ENCODE measurements at places on chromosomes 7 and 10. TPM values are rescaled to one million over a fixed set of nuclear protein-coding genes. Genes with fewer than 3 reads are reported as not detected.

The KLHL7 gene
- 14.5 TPM for total RNA-seq

The TMEM106B gene
- 18.6 TPM for total RNA-seq

The LDB3 gene
- total RNA-seq = 0.12 TPM

The TRIL gene
- total RNA-seq = not detected

The SORCS3 gene
- 0.05 TPM for total RNA-seq

The PIK3AP1 gene
- total RNA-seq = 97.1 TPM

The KCNH2 gene
- total RNA-seq = not detected

The IDI2 gene
- not detected for total RNA-seq

The SLC26A5 gene
- 0.30 TPM for total RNA-seq

The TMEM178B gene
- not detected for total RNA-seq

The IFIT1B gene
- total RNA-seq = not detected

The TNKS2 gene
- 47.9 TPM for total RNA-seq

The TMEM140 gene
- total RNA-seq = 81.7 TPM

The DRGX gene
- total RNA-seq = not detected

The LIPM gene
- total RNA-seq = not detected

The GHRHR gene
- not detected for total RNA-seq

Data from natural killer cell (primary cell).